Muscle of leg (tissue), 16 donors: ENCODE measurements at places on chromosomes 3 and 15. TPM values are rescaled to one million over a fixed set of nuclear protein-coding genes. Genes with fewer than 3 reads are reported as not detected.
A peak's percentile ranks its signal among the peaks of the same experiment; 100 is the strongest.

The ZNF501 gene
- 8.6 TPM for total RNA-seq

The ZIC4 gene
- 1.1 TPM for total RNA-seq

The CPB1 gene
- 2.4 TPM for total RNA-seq

The KLHL40 gene
- 114 TPM for total RNA-seq

The ZNF197 gene
- 18.6 TPM for total RNA-seq

The CEP19 gene
- 1.8 TPM for total RNA-seq

DNA sequence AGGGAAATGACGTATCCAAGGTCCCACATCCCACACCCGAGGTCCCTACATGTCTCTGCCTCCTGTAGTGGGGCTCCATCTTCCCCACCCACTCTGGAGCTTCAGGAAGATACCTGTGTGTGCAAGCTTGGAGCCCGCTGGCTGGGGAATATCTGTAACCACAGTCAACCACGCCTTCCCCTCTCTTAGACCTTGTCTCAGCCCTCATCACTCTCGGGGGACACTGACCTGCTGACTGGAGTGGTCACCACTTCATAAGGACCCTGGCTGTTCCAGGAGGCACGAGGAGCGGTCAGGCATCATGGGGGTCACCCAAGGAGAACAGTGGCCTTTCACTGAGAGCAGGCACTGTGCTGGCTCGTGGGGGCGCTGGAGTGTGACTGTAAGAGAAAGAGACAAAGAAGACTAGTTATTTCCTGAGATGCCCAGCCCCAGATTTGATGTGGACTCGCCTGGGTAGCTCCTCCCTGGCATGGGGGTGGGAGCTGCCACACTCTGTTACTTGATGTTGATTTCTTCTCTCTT lies 48.6 kb downstream of the CTXND1 start:
- H3K27me3 ChIP-seq: peaks cover 2% of the 10 kb centered on the region
- no peaks in the 10 kb centered on the region for H3K4me1 ChIP-seq
- no peak overlapping the region for H3K4me3 ChIP-seq
- H3K36me3 ChIP-seq: no peaks in the 10 kb centered on the region

- H3K36me3 ChIP-seq: no peaks in the 10 kb centered on the region
- peak; percentile 2 for DNase-seq
- H3K4me3 ChIP-seq: no peak overlapping the region
- no peak overlapping the region for H3K27ac ChIP-seq
Measured at GRCh38 chr15:41659190-41659589, 1.0 kb upstream of the MGA start.

GRCh38 chr3:161104561-161105551 lies at the start of gene B3GALNT1:
B3GALNT1 (minus strand) TSS chr3:161105349; CDS start chr3:161086754, 18,595 bp downstream.
- H3K27me3 ChIP-seq: no peaks in the 10 kb centered on the region
- H3K4me1 ChIP-seq: peaks cover 4% of the 10 kb centered on the region
- peaks cover 14% of the 10 kb centered on the region for H3K36me3 ChIP-seq
- peak within 1 kb of the TSS; percentile 77 for H3K4me3 ChIP-seq
- H3K27ac ChIP-seq: peak within 1 kb of the TSS; percentile 71

DNA sequence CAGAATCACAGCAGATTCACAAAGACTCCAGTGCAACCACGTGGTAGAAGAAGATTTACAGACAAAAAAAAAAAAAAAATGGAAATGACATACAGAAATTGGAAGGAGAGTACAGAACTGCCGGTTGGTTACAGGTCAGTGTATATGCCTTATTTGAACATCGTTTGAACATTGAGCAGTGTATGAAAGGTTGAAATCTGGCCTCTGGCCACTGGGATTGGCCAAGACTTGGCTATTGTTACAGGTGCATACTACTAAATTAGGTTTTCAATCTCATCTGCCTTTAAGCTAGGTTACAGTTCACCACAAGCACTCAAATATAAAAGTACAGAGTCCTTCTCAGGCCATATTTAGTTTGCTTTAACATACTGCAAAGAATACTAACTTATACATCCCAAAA lies 59.8 kb downstream of the THBS1 start:
- no peaks in the 10 kb centered on the region for H3K36me3 ChIP-seq
- DNase-seq: no peak
- H3K4me3 ChIP-seq: no peak overlapping the region
- H3K4me1 ChIP-seq: peaks cover 9% of the 10 kb centered on the region
- H3K27me3 ChIP-seq: no peaks in the 10 kb centered on the region

DNA sequence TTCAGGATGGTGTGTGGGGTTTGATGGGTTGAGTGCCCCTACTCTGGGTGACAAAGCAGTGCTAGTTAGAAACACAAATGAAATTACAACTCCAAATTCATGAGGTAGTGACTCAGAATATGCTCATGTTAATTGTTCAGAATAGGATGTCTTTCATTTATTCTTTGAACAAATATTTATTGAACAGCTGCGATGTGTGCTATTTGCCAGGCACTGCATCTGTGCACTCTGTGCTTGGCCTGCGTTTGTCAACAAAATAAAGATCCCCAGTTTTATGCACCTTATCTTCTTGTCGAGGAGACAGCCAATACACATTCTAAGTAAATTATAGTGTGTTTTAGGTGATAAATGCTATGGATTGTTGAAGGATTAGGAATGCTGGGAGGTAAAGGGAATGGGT lies 27.3 kb downstream of the MED12L start:
- H3K36me3 ChIP-seq: no peaks in the 10 kb centered on the region
- H3K4me1 ChIP-seq: peaks cover 2% of the 10 kb centered on the region
- H3K27ac ChIP-seq: no peak overlapping the region
- no peaks in the 10 kb centered on the region for H3K27me3 ChIP-seq
- DNase-seq: no peak
- H3K4me3 ChIP-seq: no peak overlapping the region

- H3K27me3 ChIP-seq: no peaks in the 10 kb centered on the region
- no peaks in the 10 kb centered on the region for H3K36me3 ChIP-seq
- peaks cover 35% of the 10 kb centered on the region for H3K4me1 ChIP-seq
- no peak overlapping the region for H3K4me3 ChIP-seq
- no peak for DNase-seq
Measured at GRCh38 chr3:56889131-56889530, 87.4 kb upstream of the ARHGEF3 start.

DNA sequence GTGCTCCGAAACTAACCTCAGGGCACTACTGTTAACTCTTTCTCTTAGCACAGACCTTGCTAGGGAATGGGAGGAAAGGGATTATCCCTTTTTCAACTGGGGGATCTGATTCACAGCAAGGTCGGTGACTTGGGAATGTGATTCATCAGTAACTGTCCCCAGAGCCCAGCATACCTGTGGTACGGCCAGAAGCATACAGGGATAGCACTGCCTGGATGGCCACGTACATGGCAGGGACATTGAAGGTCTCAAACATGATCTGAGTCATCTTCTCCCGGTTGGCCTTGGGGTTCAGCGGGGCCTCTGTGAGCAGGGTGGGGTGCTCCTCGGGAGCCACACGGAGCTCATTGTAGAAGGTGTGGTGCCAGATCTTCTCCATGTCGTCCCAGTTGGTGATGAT lies 2.3 kb downstream of the ACTC1 start:
- peaks cover 34% of the 10 kb centered on the region for H3K27me3 ChIP-seq
- peaks cover 38% of the 10 kb centered on the region for H3K36me3 ChIP-seq
- peak overlapping the region; percentile 95 for H3K27ac ChIP-seq
- peaks cover 24% of the 10 kb centered on the region for H3K4me1 ChIP-seq
- peak overlapping the region; percentile 72 for H3K4me3 ChIP-seq
- DNase-seq: no peak

DNA sequence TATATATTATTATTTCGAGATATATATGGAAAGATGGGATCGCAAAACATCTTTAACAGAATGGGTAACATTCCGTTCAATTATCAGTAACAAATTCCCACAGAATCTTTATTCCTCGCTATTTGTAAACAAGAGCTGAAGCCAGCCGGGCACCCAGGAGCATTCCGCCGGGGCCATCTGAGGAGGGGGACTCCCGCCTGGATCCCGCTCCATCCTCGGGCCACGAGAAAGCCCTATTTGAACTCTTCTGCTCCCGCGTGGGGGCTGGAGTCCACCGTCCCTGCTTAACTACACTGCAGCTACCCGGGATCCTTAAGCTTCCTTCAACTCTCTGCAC lies 687 bp downstream of the GPR176 start:
- no peaks in the 10 kb centered on the region for H3K36me3 ChIP-seq
- H3K27ac ChIP-seq: no peak overlapping the region
- H3K4me1 ChIP-seq: peaks cover 16% of the 10 kb centered on the region

DNA sequence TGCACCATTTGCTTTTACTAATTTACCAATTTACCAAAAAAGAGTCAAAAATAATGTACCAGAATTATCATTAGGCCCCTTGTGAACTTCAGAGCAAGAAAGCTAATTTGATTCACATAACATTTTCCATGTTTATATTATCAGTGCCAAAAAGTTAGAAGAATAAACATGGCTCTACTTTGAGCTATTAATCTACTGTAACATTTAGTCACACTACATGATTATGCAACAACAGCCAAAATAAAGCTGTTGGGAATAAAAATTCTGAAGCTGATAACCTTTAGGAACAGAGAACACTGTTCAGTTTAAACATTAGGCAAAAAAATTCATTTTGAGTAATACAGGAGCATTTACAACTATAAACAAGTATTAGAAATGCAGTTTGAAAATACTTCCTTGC lies 63.6 kb downstream of the PROS1 start:
- no peaks in the 10 kb centered on the region for H3K4me1 ChIP-seq
- no peak overlapping the region for H3K4me3 ChIP-seq
- H3K27ac ChIP-seq: no peak overlapping the region
- DNase-seq: no peak
- H3K36me3 ChIP-seq: no peaks in the 10 kb centered on the region

DNA sequence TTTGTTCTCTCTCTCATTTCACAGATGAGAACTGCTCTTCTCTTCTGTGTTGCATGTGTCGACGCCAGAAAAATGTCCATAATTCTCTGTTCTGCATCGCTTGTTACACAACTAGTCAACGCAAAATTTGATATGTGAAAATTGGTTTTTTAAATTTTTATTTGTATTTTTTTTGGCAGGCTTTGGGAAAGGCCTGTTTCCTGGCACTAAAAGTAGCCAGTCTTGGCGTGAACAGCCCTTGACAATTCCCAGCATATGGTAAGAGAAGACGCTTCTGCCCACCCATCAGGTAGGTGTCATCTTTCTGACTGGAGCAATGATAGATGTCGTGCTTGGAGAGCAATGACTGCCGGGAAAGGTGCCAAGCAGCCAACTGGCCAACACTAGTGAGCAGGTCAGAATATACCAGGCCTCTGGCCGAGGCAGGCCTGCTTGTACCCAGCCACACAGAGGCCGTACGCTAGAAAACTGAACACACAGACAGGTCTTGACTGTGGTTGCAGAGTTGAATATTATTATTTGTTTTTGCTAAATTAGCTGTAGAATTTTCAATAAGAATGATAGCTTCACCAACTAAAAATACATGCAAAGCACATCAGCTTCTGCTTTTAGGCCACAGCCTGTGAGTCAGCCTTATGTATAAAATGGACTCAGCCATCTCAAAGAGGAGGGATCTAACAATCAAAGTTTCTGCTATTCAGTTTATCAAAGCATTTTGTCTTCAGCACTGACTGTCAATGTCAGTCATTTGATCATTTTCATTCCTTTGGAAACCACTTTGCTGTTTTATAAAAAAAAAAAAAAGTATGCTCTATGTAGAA lies 837.5 kb downstream of the MCTP2 start:
- no peaks in the 10 kb centered on the region for H3K27me3 ChIP-seq
- H3K36me3 ChIP-seq: no peaks in the 10 kb centered on the region
- peak; percentile 57 for DNase-seq
- peaks cover 2% of the 10 kb centered on the region for H3K4me1 ChIP-seq

DNA sequence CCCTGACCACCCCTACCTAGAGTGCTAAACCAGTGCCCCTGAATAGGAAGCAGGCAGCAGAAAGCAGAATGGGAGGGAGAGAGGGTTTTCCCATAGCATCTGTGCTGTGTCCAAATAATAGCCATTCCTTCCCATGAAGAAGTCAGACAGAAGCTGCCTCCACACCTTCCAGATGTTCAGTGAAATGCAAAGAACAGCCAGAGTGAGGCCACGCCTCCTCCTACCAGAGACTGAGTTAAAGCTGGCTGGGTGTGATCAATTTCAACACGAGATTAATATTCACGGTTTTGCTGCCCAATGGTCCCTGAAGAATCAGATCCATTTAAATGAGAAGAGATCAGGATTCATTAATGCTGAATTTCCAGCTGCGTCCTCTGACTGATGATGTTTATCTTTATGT lies 111.8 kb downstream of the SRGAP3 start:
- no peak overlapping the region for H3K4me3 ChIP-seq
- peaks cover 10% of the 10 kb centered on the region for H3K27me3 ChIP-seq
- peak overlapping the region; percentile 43 for H3K27ac ChIP-seq
